SK-N-SH (cell line): ENCODE measurements at places on chromosomes 16 and 17. TPM values are rescaled to one million over a fixed set of nuclear protein-coding genes. Genes with fewer than 3 reads are reported as not detected.

SMIM22 gene
- not detected in 2 replicates for polyA plus RNA-seq

- H3K36me3 ChIP-seq: no peaks in the 10 kb centered on the region
- peaks cover 48% of the 10 kb centered on the region for H3K27me3 ChIP-seq
- H3K4me3 ChIP-seq: no peak overlapping the region
- H3K27ac ChIP-seq: no peak overlapping the region
- DNase-seq: no peak
Observed at GRCh38 chr16:31268891-31269290, 9.1 kb downstream of the ITGAM start.

- peaks cover 15% of the 10 kb centered on the region for H3K36me3 ChIP-seq
- no peak for DNase-seq
- no peaks in the 10 kb centered on the region for H3K27me3 ChIP-seq
- H3K4me1 ChIP-seq: peaks cover 35% of the 10 kb centered on the region; the same call in 1 of the 2 replicates
Observed at GRCh38 chr17:83100220-83100852, 20.9 kb downstream of the METRNL start.

- no peak for DNase-seq
- H3K4me1 ChIP-seq: no peaks in the 10 kb centered on the region
- H3K27me3 ChIP-seq: no peaks in the 10 kb centered on the region
- no peak overlapping the region for H3K27ac ChIP-seq
Observed at GRCh38 chr16:12193692-12194091, 217.2 kb downstream of the SNX29 start.

- no peaks in the 10 kb centered on the region for H3K27me3 ChIP-seq
- no peak for DNase-seq
- no peak overlapping the region for H3K27ac ChIP-seq
- no peaks in the 10 kb centered on the region for H3K36me3 ChIP-seq
- H3K4me1 ChIP-seq: no peaks in the 10 kb centered on the region
Observed at GRCh38 chr17:10648956-10649355, 8.2 kb downstream of the MYH3 start.
